Neural crest cell (in vitro differentiated cells): ENCODE measurements at places on chromosomes 1 and 21.

DNA sequence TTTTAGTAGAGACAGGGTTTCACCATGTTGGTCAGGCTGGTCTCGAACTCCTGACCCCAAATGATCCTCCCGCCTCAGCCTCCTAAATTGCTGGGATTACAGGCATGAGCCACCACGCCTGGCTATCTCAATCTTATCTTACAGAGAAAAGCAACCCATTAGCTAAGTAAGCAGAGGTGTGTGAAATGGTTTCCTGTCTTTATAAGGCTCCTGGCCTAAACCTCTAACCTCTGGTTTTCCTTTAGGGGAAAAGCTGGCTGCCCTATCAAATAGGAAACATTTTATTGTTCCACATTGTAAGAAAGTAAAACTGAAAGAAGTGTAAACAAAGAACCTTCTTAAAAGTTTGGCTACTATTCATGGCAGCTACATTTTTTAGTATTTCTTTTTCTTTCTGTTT is 78.3 kb upstream of the MORC3 start:
- DNase-seq: no peak

DNA sequence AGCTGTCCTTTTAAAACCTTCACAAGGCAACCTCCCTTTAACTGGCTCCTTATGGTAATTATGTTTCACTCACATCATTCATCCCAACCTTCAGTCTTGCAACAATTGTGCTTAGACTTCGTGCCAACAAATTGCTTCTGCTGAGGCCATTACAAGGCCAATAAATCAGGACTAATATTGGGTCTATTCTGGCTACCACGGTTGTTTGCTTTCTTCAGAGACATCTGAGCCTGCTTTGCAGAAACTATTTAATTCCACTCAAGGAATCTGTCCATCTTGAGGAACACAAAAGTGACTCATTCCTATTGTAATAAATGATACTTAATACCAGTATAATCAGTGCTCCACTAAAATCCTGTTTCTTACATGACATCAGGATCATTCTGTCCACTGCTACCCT is 2.6 kb upstream of the GSTM4 start:
- no peak for DNase-seq

- DNase-seq: no peak
These were observed 16.1 kb upstream of the PSMD4 start for GRCh38 chr1:151238467-151238739.

DNA sequence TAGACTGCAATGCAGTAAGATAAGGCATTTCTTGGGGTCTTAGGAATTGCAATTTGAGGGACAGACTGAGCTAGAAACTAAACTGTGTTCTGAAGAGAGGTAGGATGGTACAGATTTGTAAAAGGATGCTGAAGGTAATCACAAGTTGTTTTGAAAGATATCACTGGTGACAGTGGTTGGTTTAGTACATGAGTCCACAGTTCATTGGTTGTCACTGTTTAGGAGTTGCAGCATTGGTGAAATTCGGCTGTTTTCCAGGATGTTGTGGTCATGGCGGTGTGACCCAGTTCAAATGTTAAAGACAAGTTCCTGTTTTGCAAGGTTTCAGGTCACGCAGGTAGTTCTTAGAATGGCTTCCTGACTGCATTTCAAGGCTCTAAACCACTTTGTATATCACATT is 292.8 kb upstream of the B3GALT2 start:
- DNase-seq: no peak

DNA sequence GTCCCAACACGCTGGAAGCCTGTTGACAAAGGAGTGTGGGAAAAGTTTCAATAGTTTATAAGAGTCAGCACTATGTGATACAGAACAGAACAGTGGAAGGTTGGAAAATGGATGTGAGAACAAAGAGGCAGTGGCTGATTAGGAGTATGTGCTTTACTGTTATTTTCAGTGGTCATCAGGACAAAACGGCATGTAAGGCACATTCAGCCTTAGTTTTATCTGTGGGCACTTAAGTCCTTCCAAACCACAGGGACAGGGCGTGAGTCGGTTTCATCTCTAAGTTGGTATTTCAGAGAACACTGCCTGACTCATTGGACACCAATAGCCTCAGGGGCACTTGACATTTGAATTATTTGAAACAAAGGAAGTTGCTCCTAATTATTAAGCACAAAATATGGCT is 306.9 kb downstream of the ASTN1 start:
- DNase-seq: no peak

DNA sequence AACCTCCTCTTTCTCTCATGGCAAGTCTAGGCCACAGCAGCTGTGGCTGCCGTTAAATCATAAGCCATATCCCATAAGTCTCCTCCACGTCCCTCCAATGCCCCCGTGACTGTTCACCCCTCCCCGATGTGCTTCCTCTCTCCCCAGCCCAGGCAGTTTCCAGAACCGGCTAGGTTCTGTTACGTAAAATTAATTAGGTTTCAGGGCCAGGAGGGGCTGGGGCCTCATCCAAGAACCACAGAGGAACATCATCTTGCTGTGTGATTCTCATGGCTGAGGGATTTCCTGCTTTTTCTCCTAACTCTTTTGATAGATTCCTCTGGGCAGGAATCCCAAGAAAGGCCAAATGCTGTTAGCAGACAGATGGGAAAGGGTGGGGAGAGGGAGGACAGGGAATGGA is 141.8 kb upstream of the AJAP1 start:
- no peak for DNase-seq

- no peak for DNase-seq
These were observed 567.6 kb downstream of the MRPL39 start for GRCh38 chr21:25039461-25040380.

- DNase-seq: no peak
These were observed 23.9 kb downstream of the PKN2 start for GRCh38 chr1:88708011-88708410.

GRCh38 chr1:93435443-93435842 is 12.5 kb upstream of the FNBP1L start:
- DNase-seq: no peak

- DNase-seq: no peak
These were observed 93.4 kb upstream of the TMEM51 start for GRCh38 chr1:15060104-15060503.

DNA sequence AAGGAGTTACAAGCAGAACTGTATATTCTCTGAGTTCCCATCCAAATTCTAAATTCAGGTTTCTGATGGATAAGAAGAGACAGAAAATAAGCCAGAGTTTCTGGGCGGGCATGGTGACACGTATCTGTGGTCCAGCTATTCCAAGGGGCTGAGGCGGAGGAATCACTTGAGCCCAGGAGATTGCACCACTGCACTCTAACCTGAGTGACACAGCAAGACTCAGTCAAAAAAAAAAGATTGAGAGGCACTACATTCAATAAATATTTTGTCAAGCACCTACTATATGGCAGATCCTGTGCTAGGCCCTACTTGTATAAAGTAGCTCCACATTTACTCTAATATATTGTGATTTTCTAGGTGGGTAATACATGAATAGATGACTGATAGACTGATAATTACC is 6.4 kb upstream of the FRRS1 start:
- no peak for DNase-seq

DNA sequence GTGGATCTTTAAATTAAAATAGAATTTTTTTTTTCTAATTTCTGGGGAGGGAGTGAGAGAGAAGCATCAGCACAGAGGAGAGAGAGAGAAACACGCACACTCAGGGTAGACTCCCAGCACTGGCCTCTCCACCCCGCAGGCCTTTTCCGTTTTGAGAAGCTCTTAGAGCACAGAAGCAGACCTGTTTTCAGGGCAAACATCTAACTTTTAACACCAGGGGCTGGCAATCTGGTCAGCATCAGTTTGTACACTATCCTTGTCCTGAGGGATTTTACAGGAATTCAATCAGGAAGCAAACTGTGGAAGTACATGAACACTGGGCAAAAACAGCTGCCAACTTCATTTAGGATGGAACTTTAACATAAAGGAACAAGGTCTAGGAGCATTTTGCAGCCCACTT is 117.9 kb upstream of the ESRRG start:
- DNase-seq: no peak

- DNase-seq: no peak
These were observed 46.9 kb downstream of the CD34 start for GRCh38 chr1:207863893-207864535.

GRCh38 chr1:32960819-32961355 is 3.7 kb downstream of the RNF19B start:
- no peak for DNase-seq

GRCh38 chr1:227761621-227762230 is 26.5 kb downstream of the SNAP47 start:
- DNase-seq: no peak

- DNase-seq: no peak
These were observed 1.6 kb upstream of the ENO1 start for GRCh38 chr1:8879922-8880676.

GRCh38 chr1:157438146-157438545 is 114.2 kb downstream of the FCRL5 start:
- DNase-seq: no peak

DNA sequence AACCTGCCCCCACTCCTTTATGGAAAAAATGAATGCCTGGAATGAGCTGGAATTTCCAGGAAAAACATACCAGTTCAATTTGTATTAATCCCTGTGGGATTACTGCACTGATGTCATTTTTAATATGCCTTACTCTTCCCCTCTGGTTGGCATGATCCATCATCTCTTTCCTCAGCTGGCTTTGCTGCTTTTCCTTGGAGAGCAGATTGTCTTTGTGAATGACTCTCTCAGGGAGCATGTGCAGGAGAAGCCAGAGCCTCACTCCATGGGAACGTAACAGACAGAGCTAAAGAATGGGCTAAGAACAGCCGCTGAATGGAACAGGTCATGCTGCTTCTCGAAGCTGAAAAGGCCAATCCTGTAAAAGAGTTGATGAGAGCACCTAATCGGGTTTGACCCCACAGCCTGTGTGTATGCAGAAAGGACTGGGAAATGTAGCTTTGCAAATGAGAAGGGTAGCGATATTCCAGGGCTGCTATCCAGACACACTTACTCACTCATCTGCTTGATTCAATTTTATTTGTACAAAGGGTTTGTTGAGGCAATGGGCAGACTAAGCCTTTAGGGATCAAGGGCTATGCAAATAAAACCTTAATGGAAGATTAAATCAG is 20.7 kb downstream of the PHC2 start:
- peak; percentile 14 for DNase-seq

DNA sequence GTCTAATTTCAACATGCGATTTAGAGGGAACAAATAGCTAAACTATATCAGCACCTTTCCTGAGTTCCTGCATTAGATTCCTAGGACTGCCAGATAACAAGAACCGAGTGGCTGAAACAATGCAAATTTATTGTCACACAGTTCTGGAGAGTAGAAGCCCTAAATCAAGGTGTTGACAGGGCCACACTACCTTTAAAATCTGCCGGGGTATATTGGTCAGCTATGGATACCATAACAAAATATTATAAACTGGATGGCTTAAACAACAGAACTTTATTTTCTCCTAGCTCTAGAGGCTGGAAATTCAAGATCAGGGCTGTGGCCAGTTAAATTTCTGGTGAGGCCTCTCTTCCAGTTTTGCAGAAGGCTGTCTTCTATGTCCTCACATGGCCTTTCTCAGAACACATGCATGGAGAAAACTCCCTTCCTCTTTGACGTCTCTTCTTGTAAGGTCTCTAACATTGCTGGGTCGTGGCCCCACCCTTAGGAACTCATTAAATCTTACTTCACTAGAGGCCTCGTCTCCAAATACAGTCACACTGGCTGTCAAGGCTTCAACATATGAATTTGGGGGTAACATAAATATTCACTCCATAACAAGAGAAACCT is 144.3 kb downstream of the FCRL5 start:
- no peak for DNase-seq

- DNase-seq: no peak
These were observed 303.8 kb downstream of the TM2D1 start for GRCh38 chr1:61420909-61421835.

- no peak for DNase-seq
These were observed 98.9 kb downstream of the RGS2 start for GRCh38 chr1:192907545-192908243.

DNA sequence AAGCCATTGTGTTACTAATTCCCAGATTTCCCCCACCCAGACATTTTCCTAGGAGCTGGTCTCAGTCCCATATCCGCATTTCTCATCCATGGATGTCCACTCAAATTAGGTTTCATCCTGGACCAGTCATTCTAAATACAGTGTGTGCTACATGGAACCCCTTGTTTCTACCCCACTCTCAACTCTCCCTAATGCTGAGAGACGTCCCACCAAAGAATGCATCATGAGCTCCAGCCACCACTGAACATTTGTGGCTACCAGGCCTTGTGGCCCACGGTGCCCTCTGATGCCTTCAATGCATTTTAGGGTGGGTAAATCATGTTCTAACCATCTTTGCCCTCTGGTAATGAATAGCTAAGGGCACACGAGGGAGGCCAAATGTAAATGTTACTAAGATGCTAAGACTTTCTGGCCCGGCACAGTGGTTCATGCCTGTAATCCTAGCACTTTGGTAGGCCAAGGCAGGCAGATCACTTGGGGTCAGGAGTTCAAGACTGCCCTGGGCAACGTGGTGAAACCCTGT is 13.3 kb upstream of the RAB42 start:
- DNase-seq: no peak

DNA sequence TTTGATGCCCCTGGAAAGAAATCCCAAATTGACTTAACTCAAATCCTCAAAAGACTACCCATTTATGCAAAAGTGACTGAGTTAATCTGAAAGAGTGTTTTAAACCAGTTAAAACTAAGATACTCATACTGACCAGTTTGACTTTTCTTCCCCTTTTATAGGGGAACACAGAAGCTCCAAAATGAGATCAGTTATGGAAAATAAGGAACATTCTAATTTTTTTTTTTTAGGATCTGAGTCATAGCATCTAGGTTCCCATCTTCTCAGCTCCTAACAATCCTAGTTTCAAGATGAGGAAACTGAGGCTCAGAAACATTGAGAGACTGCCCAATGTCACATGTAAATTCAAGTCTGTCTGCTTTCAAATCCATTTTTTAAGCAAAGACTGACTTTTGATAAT is 231.1 kb upstream of the RUNX1 start:
- no peak for DNase-seq
